ENCODE measurements at places on chromosomes 13 and 19. TPM values are rescaled to one million over a fixed set of nuclear protein-coding genes. Genes with fewer than 3 reads are reported as not detected.

SIGLECL1 gene
- not detected for total RNA-seq

RASGRP4 gene
- not detected for total RNA-seq

HS6ST3 gene
- 0.10 TPM for total RNA-seq

ZNF575 gene
- total RNA-seq = 1.9 TPM

ZNF224 gene
- total RNA-seq = 15.1 TPM

MAMSTR gene
- total RNA-seq = 1.3 TPM

CYP4F8 gene
- total RNA-seq = not detected

ZNF439 gene
- total RNA-seq = not detected

ZNF30 gene
- total RNA-seq = 4.1 TPM

KISS1R gene
- total RNA-seq = 5.9 TPM

CNN2 gene
- total RNA-seq = 212 TPM

UCHL3 gene
- total RNA-seq = 32.4 TPM

ETV2 gene
- total RNA-seq = 1.5 TPM

PRX gene
- total RNA-seq = 4.8 TPM

CEACAM4 gene
- total RNA-seq = not detected

MISP gene
- total RNA-seq = 38.2 TPM

SPART gene
- total RNA-seq = 0.12 TPM

ZNF134 gene
- total RNA-seq = 8.4 TPM

ZNF69 gene
- total RNA-seq = not detected

TBXA2R gene
- 2.3 TPM for total RNA-seq

TPM4 gene
- 275 TPM for total RNA-seq

KLF1 gene
- total RNA-seq = not detected

TRAPPC2B gene
- 3.9 TPM for total RNA-seq

All from HCT116 (cell line).